ENCODE measurements at places on chromosomes 2 and 18.

DNA sequence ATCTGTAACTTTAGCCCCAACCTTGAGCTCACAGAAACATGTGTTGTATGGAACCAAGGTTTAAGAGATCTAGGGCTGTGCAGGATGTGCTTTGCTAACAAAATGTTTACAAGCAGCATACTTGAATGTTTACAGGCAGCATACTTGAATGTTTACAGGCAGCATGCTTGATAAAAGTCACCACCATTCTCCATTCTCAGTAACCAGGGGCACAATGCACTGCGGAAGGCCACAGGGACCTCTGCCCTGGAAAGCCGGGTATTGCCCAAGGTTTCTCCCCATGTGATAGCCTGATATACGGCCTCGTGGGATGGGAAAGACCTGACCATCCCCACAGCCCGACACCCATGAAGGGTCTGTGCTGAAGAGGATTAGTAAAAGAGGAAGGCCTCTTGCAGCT is 52.4 kb downstream of the LONRF2 start:
- DNase-seq = no peak

- DNase-seq = peak; percentile 38
Observed at GRCh38 chr18:33837191-33837590, 259.2 kb downstream of the ASXL3 start.

DNA sequence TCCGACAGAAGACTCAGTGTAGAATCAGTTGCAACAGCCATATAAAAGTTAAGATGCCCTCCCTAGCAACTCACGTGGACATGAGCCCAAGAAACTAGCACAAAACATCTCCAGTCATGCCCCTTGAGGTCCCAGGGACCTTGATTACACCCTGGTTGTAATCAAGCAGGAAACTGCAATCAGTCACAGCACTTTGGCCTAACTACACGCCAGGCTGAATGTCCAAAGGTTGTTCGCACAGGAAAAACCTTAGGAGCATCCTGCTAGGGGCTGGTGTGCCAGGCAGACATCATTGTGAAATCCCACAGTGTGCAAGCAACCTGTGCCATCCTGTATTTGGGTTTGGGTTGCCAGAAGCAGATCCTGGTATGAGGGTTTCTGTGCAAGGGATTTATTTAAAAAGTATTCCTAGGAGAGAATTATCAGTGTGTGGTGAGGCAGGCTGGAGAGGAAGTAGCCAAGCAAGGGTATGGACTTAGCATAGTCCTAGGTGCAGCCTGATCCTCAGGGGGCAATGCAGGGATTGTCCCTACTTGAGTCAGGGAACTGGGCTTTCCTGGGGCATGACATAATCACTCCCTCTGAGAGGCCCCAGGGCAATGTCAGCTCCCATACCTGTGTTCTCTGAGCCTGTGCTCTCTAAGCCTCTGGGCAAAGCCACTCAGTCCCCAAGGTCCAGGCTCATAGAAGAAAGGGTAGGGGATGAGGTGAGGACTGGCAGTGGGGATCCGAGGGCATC is 17.8 kb upstream of the SULT1C2 start:
- DNase-seq = no peak

DNA sequence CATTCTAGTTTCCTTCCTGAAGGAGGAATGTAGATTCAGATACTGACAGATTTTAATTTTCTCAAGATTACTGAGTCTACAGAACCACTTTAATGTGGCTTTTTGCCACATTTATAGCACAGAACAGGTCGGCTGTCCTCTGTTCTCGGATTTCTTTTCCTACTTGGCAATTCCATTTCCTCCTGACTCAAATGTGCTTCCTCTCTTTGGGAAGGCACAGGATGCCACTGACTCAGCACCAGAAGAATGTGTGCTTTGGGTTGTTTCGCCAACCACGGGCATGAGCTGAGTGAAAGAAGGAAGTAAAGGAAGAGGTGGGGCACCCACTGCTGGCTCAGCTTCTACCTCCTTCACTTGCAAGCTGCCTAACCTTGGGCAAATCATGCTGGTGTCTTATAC is 970.6 kb upstream of the ACVR2A start:
- no peak for DNase-seq

DNA sequence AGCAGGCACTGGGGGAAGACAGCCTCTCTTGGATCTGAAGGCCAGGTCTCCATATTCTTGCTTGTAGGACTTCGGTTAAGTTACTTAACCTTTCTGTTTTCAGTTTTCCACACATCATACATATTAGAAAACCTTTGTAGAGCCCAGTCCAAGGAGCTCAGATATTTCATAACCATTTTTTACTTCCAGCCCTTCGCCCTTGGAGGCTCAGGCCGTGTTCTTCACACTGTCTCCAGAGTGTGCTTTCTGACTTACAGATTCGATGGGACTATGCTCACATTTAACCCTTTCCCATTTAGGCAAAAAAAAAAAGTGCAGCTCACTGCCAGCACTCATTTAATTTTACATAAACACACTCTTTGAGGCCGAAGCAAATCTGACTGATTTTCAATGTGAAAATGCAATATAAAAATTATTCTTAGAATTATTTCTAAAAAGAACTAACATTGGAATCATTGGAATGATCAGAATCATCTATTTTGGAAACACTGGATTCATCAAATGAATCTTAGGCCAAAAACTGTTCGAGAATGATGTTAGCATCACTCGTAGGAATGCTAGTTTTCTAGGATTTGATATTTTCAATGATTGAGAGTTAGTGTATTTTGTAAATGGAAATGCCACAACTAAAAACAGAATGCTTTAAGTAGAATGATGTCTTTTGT is 55.0 kb downstream of the MTHFD2 start:
- DNase-seq = no peak

DNA sequence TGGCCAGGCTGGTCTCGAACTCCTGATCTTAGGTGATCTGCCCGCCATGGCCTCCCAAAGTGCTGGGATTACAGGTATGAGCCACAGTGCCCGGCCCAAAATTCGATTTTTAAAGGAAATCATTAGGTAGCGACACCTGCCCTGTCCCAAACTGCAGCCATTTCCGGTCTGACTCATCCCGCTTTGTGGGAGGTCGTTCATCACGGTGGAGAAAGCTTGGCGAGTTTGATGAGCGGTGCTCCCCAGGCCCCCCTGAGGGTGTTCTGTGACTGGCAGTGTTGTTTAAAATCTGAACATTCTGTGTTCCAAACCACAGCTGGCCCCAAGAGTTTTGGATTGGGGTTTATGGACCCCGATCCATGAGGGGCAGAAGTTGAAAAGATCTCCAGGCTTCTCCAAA is 53.0 kb upstream of the GLI2 start:
- no peak for DNase-seq

GRCh38 chr18:76710646-76711520 is 111.5 kb upstream of the ZNF236 start:
- no peak for DNase-seq

- peak; percentile 36 for DNase-seq
Observed at GRCh38 chr2:190343536-190344275, at the start of gene INPP1. Gene INPP1, plus strand, starts transcription at chr2:190343589. Its CDS starts 16,514 bp downstream, at chr2:190360103.

GRCh38 chr2:230924470-230925341 is at the start of gene GPR55:
Gene GPR55, minus strand, starts transcription at chr2:230925242. Its CDS starts 14,280 bp downstream, at chr2:230910962.
- no peak for DNase-seq

GRCh38 chr18:37346048-37346447 is 219.6 kb downstream of the CELF4 start:
- DNase-seq = peak; percentile 89

- no peak for DNase-seq
Observed at GRCh38 chr18:23845988-23846630, 156.9 kb downstream of the LAMA3 start.
